ENCODE measurements at places on chromosomes 5 and 9. TPM values are rescaled to one million over a fixed set of nuclear protein-coding genes. Genes with fewer than 3 reads are reported as not detected.

SLC6A3 gene
- not detected for total RNA-seq

PCDHGB3 gene
- total RNA-seq: 16.1 TPM

SLC27A6 gene
- total RNA-seq: 0.55 TPM

- no peak overlapping the region for H3K4me3 ChIP-seq
- no peaks in the 10 kb centered on the region for H3K27me3 ChIP-seq
- no peak overlapping the region for H3K27ac ChIP-seq
Observed at GRCh38 chr9:125652759-125653158, 54.2 kb downstream of the MAPKAP1 start.

GRCh38 chr5:53929570-53929969 lies 369.1 kb downstream of the NDUFS4 start:
- no peaks in the 10 kb centered on the region for H3K36me3 ChIP-seq
- H3K4me1 ChIP-seq: no peaks in the 10 kb centered on the region
- DNase-seq: no peak
- H3K27ac ChIP-seq: no peak overlapping the region
- H3K4me3 ChIP-seq: no peak overlapping the region
